ENCODE measurements at places on chromosomes 1 and 21.
A peak's percentile ranks its signal among the peaks of the same experiment; 100 is the strongest.

DNA sequence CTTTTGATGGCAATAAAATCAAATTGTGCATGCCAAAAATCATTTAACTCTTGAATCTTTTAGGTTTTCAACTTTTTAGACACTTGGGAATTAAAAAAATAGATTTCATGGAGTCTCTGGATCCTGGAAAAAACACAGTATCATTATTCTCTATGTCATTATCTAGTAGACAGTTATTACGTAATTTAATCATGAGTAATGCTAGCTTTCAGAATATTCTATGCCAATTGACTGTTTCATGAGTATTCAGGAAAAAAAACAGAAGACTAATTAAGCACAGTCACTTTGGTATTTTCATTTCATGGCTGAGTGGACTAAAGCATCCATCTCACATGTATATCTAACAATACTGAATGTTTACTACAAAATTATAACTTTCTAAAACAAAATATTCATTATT, 44.0 kb downstream of the ODF2L start:
- DNase-seq, result no peak

- no peak for DNase-seq
Observed at GRCh38 chr1:209624558-209625549, 27.4 kb downstream of the LAMB3 start.

- no peak for DNase-seq
Observed at GRCh38 chr1:113536182-113536780, 146.0 kb downstream of the MAGI3 start.

GRCh38 chr1:9676815-9677393, 25.4 kb downstream of the PIK3CD start:
- DNase-seq, result no peak

DNA sequence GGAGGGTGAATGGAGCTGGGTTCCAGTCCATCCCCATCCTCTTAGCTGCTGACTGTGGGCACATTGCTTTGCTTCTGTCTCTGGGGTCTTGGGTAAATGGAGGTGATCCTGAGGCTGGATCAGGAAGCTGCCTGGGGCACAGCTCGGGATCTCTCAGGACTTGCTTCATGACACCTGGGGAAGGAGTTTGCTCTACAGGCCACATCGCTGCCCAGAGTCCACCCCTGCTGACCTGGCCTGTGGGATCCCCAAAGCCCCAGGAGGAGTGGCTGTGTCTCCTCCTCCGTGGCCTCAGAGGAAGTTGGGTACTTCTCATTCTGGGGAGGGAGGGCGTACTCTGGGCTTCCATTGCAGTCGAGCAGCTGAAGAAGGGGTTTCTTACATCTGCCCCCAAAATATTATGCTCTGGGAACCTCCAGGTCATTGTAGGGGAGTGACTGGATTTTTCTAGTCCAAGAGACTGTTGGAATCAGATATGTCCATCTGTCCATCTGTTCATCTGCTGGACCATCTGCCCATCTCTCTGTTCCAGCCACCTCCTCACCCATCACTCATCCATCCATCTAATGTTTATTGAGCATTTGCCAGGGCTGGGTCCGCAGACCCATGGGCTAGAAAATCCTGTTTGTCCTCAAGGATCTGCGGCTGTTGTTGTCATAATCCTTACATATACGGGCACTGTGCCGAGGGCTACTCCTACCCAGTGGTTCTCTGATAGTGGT, 45.9 kb downstream of the ARHGEF10L start:
- DNase-seq, result no peak

DNA sequence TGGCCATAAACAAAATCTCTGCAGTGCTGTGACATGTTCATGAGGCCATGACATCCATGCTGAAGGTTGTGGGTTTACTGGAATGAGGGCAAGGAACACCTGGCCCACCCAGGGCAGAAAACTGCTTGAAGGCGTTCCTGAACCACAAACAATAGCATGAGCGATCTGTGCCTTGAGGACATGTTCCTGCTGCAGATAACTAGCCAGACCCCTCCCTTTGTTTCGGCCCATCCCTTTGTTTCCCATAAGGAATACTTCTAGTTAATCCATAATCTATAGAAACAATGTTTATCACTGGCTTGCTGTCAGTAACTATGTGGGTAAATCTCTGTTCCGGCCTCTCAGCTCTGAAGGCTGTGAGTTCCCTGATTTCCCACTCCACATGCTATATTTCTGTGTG, 28.9 kb upstream of the ABCD3 start:
- no peak for DNase-seq

DNA sequence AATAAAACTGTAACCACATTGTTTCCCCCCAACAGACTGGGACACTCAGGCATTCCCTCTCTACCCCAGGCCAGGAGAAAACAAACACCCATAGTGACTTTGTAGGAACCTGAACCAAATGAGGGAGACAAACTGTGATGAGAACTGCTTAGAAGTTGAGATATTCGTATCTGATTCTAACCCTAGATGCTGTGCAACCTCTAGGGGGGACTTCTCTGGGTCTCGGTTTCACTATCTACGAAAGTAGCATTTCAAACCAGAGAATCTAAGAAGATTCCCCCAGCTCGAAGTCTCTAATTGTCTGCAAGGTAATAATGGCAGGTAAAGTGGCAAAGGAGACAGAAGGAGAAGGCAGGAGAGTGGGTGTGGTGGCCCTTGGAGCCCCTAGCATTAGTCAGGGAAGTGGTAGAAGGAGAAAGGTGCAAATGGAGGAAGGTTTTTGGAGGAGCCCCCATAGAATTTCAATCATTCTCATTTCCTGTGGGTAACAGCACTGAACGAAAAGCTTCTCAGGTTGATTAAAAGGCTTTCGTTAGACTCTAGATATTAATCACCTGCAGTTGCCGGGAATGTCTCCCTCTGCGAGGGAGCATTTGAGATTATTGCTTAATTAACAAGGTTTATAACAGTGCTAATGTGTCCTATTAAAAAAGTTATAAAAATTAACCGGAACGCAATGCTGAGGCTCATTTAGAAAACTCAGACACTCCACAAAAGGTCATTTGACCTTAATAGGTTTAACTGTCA, 46.4 kb downstream of the BEND5 start:
- no peak for DNase-seq

- DNase-seq, result no peak
Observed at GRCh38 chr1:13605159-13605558, 21.5 kb downstream of the PDPN start.

DNA sequence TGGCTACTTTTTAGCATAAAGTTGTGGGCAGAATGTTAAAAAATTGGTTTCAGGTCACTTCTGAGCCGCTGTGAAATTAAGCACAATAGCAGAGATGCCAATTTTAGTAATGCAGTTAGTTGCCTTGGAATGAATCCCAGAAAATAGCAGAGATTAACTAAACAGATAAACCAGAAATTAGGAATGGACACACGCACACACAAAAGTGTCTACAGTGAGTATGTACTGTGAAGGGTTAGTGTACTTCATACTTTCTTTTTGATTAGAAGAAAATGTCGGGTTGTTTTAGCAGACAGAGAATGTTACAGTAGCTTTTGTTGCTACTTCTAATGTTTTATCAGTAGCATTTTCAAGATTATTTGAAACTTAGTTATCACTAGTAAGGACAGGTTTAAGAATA, 106.7 kb downstream of the LEPR start:
- DNase-seq, result no peak

DNA sequence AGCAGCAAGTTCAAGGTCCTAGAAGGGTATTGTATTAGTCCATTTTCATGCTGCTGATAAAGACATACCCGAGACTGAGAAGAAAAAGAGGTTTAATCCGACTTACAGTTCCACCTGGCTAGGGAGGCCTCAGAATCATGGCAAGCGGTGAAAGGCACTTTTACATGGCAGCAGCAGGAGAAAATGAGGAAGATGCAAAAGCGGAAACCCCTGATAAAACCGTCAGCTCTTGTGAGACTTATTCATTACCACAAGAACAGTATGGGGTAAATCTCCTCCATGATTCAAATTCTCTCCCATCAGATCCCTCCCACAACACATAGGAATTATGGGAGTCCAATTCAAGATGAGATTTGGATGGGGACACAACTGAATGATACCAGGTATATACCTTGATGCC, 409.5 kb downstream of the NTNG1 start:
- DNase-seq, result no peak

GRCh38 chr21:42835611-42836401, 43.5 kb downstream of the WDR4 start:
- DNase-seq, result no peak

DNA sequence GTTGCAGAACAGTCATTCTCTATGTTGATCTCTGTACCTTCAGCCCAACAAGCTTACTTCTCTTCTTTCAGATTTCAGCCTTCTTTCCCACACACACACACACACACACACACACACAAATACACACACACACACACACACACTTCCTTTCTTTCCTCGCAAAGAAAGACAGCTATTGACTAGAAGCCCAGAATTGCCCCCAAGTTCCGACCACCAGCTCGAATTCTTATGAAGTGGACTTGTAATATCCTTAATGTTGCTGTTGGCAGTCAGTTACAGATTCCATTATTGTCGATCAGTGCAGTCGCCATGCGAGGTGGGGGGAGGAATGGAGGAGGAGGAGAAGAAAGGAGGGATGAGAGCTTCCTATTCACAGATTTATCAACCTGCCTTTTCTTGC, 125.5 kb downstream of the CLEC20A start:
- DNase-seq, result no peak

- DNase-seq, result no peak
Observed at GRCh38 chr1:207858806-207859205, 52.1 kb downstream of the CD34 start.

GRCh38 chr1:61049850-61050540, 32.4 kb upstream of the NFIA start:
- peak; percentile 78 for DNase-seq

DNA sequence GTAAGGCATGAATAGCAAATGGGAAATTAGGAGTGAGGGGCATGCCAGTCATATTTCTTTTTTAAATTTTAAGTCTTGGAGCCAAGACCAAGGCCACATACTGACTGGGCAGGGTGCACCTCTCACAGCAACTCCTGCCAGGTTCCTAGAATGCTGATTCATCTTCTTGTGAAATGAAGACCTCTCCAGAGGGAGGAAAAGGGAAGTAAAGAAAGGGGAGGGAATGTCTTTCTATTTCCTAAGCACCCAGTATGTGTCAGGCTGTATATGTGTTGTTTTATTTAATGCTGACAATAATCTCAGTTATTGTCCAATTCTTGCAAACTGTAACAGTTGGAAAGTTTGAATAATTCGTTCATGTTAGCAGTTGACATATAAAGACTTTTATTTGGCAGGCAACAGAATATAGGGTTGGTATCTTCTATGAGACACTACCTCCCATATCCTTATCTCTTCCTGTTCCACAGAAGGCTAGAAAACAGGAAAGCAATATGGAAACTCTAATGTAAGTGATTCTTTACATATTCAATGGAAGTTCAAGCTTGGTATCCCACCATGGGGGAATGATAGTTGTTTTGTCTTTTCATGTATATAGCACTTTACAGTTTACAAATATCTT, 259.1 kb upstream of the USP24 start:
- no peak for DNase-seq

DNA sequence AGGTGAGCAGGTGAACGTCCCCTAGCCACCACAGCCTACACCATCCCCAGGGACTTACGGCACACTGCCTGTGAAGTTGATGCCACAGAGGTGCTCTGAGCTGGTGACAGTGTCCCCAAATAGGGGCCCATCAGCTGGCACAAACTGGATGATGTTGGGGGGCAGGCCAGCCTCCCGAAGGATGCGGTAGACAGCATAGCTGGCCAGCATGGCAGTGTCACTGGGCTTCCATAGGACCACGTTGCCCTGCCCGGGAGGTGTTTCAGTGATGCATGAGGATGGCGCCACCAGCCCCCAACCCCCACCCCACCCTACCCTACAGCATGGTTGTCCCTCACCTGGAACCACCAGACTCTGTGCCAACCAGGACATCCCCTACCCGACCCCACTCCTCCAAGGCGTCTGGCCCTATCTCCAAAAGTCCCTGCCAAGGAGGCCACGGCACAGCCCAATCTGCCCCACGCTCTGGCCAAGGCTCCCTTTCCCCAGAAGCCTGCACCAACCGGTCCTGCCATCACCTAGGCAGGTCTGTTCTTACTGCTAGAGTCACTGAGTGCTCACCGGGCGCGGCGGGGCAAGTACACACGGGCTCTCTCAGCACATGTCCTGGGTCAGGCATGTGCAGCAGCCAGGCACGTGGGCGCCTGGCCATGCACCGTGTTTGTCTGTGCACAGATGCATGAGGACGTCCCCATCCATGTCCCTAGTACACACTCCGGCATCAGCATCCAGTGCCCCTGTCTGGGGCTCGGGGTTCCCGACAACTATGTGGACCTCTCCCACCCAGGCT, 20.5 kb downstream of the ALDH4A1 start:
- DNase-seq, result no peak

DNA sequence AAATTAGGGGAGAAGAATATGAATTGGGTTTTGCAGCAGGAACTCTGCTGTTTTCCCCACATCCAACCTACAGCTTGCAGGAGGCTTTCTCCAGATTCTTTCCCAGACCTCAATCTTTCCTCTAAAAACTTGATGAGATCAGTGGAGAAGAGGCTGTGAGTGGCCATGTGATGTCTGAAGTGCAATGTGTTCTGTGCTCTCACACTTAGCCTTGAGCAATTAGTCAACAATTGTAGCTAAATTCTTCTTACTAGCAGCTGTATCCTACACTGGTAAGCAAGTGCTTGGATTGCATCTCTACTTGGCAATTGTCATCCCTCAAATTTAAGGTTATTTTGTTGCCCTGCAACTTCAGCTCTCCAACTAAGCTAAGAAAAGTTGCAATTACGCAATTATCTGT, 807.3 kb upstream of the RGS18 start:
- no peak for DNase-seq

- no peak for DNase-seq
Observed at GRCh38 chr21:42401154-42401553, 2.5 kb upstream of the UBASH3A start.

DNA sequence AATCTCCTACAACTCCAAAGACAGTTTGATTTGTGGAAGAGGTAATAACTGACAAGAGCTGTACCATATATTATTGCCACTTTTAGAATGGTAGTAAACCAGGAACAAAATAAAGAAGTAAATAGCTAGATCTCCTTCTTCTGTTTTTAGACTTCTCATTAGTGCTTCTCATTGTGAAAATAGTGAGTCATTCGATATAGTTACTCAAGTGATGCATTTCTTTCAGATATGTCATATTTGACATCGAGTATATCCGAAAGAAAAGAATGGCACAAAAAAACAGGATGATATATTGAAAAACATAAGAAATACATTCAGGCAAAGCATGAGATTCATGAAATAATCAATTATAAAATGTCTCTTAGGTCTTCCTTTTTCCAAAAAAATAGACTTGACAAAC, 1346.1 kb downstream of the BRINP3 start:
- no peak for DNase-seq

DNA sequence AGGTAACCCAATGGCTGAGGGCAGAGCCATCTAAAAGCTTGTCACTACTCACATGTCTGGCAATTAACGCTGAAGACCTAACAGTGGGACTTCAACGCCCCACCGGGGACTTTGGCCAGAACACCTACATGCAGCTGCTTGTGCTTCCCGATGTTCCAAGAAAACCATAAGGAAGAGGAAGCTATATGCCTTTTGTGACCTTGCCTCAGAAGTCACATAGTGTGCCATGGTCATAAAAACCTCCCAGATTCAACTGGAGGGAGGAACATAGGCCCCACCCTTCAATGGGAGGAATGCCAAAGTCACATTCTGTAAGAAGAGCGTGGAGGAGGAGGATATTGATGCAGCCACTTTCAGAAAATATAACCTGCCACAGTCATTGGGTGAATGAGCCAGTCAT, 147.8 kb upstream of the MAGI3 start:
- no peak for DNase-seq

- DNase-seq, result no peak
Observed at GRCh38 chr1:218711884-218712674, 366.9 kb downstream of the TGFB2 start.
